Stimulated activated CD4-positive, alpha-beta T cell treated with anti-CD3 and anti-CD28 coated beads, TNF-alpha, amount 100 ng/mL, for 4 hours (primary cell): ENCODE measurements at places on chromosomes 7 and 10.

DNA sequence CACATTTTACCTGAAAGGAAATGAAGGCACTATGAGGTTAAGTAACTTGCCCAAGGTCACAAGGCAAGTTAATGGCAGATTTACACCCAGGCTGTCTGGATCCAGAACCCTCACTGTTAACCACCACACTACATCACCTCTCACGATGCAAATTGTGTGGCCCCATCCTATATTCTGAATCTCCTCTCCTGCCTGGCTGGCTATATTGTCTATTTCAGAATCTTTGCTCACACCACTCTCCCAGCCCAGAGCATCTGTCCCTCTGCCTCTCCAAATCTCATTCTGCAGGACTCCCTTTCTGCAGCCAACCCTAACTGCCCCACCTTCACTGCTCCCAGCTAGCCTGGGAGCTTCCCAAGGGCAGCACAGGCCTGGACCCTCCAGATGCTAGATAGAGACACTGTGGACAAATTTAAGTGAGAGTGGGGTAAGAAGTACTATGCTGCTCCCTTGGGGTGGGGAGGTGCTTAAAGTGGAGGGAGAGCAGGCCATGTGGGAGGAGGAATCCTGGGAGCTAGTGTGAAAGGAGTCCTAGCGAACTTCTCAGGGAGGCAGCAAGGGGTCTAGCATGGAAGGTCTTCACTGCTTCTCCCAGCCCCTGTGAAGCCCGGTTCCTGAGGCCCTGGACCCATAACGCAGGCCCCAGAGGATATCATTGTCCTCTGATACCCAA is 786 bp downstream of the CUEDC2 start:
- no peak for DNase-seq

DNA sequence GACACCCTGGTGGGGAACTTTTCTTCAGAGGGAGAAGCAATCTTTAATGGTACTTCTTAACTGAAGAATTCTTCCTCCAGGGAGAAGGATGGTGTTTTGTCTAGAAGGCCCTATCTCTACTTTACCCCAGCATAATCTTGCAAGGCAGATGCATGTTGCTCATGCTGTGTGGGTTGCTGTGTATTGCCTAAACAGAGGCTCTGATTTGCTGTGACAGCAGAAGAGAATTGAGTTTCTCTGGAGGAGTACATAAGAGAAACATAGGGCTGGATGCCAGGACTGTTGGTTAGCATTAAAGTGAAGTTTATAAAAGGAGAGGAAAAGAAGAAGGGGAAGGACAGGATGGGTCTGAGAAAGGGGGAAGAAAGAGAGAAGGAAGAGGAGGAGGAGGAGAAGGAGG is 248.1 kb upstream of the HPS1 start:
- no peak for DNase-seq

DNA sequence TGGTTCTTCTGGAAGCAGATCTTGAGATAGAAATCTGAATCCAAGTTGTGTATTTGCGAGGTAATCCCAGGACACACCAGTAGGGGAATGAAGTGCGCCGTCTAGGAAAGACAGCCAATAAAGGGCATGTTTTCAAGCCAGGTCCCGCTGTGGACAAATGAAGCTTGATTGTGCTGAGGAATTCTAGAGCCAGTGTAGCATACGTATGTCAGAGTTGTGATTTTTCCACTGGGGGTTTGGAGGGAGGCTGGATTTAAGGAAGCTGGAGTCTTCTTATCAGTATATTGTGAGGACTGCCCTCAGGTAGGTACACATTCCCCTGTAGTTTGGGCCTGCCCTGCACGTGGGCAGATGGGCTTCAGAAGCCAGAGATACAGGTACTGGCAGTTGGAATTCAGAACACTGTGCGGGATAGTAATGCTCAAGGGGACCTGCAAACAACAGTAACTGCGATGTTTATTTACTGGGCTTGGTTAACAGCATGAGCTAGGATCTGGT is 50.9 kb downstream of the GALNT11 start:
- no peak for DNase-seq

DNA sequence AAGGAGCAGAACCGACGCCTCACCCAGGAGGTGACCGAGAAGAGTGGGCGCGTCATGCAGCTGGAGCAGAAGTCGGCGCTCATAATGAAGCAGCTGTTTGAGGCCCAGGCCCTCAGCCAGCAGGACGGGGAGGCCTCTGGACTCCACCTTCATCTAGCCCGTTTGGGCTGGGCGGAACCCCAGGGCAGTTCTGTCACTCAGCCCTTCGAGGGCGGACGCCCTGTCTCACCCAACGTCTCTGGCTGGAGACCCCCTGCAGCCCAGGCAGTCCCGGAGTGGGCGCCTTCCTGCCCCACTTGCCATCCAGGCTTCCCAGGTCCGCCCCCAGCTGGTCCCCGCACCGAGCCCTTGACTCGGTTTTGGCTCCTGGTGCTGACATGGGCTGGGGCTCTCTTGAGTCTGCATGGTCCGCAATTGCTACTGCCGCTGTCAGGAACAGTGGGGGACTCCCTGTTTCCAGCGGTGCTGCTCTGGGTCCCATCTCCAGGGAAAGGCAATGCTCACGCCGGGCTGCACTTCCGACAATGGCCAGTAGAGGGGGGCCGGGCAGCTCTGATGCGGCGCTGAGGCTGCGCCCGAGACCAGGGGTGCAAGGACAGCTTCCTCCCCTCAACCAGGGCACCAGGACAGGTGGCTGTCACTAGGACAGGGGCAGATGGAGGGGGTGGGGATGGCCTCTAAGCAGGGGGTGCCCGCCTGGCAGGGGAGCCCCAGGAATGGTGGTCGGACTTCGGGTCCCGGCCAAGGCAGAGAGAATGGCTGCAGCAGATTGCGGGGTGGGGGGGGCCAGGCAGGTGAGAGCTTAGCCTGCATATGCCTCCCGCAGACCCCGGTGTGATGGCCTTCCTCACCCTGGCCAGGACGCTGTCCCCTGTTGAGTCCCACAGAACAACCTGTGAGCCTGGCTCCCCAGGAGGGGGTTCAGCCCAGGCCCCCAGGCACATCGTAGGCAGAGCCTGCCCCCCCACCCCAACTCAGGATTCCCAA is 71.2 kb upstream of the KCTD7 start:
- peak; percentile 59 for DNase-seq

- no peak for DNase-seq
Measured at GRCh38 chr7:100865938-100866728, 1.1 kb upstream of the TRIP6 start.

GRCh38 chr10:49616421-49617101 is 2.7 kb downstream of the CHAT start:
- DNase-seq: no peak

- DNase-seq: no peak
Measured at GRCh38 chr7:87934699-87935383, 790 bp downstream of the ADAM22 start.

DNA sequence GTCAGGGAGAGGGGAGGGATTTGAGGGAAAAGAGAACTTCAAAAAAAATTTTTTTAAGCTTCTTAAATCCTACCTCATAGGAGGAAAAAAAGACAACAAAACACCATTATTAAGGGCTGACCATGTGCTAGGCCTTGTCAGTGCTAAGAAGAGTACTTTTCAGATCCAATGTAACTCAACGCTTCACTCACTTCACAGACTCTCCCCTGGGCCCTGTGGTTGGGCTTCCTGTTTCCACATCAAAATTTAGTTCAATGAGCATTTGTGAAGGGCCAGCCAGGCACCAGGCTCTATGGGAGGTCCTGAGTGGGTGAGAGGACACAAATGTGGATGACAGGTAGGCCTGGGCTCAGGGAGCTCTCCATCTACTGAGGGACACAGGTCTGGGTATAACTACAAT is 249.8 kb downstream of the PTEN start:
- no peak for DNase-seq

- no peak for DNase-seq
Measured at GRCh38 chr10:52232561-52233350, 81.3 kb upstream of the DKK1 start.

DNA sequence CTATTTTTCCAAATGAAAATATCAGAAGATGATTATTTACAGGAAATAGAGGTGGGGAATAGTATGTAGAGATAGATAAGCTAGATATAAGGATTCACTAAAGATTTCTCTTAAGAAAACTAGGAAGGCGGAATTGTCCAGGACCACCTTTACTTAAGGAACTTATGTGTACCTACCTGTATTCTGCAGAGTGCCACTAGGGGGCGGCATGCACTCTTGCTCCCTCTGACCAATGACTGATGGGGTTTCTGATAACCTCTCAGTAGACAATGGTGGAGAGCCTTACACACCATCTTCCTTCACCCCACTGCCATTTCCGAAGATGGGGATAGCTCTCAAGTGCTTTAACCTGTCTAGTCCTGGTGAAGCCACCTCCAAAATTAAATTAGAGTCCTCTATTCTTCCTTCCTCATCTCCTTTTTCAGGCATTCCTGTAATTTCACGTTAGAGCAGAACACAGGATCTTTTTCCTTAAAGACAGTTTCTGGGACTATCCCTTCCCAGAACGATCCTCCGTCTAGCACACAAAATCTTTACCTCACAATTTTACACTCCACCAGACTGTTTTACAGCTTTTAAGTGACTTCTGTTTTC is 453.1 kb downstream of the SORCS1 start:
- no peak for DNase-seq

DNA sequence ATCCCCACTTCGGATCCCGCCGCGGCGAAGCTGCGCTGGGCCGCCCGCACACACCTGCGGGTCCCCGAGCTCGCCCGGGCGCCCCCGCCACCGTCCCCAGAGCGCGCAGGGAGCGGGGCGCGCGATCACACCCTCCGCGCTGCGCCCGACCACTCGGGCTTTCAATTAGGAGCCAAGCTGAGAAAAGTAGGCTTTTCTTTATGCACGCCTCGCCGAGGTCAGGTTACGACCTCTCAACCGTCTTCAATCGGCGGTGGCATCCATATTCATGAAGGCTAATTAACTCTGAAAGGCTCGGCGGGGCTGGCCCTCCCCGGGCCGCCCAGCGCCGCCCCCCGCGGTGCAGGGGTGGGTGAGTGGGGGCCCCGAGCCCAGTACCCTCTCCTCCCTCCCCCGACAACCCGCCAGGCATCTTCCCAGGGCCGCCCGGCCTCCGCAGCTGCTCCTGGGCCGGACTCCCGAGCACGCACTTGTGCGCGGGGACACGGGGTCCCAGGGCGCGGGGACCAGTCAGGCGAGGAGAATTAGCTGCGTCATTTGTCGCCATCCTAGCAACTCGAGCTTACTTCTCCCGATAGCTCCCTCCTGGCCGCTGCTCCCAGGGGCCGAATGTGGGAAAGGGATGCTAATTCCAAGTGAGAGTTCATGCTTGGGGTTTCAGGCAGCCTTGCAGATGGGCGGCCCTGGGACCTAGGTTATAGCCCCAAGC is 155.5 kb upstream of the LYZL2 start:
- peak; percentile 8 for DNase-seq

GRCh38 chr7:45292481-45292880 is 134.9 kb downstream of the RAMP3 start:
- no peak for DNase-seq

DNA sequence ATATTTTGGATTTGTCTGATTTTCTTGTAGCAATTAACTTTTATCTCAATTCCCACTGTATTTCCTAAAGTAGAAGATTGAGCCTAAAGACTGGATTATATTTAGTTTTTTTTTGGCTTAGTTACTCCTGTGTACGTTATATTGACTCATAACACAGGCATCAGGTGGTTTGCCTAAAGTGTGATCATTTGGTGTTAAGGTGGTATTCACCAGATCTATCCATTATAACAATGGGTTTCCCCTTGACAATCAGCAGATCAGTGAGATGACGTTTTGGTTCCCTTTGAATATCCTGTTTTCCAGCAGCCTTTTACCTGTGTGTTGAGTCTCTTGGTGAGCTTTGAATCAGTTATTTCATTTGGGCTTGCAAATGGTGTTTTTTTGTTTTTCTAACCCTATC is 18.1 kb downstream of the MAPK8 start:
- no peak for DNase-seq

GRCh38 chr10:35251373-35252100 is 84.8 kb upstream of the CCNY start:
- no peak for DNase-seq

DNA sequence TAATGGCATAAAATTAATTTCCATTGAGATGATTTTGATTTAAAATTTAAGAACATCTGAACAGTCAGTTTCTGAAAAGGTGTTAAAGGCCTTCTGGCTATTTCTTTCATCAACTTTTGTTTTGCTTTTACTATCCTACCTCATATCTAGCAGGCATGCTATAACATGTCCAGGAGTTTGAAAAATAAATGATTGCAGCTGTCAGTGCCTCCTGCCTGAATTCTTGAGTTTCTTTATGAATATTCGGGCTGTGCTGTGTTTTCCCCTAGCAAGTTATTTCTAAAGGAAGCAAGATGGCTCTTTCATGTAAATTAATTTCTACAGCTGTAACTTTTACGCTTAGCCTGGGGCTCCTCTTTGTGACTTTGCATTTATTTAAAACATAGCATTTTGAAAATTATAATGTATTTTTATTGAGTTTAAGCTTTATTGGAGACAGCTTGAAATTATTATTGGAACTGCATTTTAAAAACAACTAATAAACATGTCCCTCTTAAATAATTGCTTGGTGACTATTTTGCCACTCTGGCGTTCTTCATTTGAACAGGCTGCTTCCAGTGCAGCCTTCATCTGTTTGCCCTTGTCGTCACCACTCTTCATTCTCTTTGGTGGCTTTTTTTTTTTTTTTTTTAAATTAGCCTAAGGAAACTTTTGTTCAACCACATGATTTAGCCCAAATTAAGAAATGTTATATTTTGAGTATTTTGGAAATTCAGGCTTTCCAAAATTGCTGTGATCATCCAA is 1083.4 kb upstream of the LRRN3 start:
- DNase-seq: no peak

- no peak for DNase-seq
Measured at GRCh38 chr10:34420273-34420672, 394.8 kb downstream of the PARD3 start.

DNA sequence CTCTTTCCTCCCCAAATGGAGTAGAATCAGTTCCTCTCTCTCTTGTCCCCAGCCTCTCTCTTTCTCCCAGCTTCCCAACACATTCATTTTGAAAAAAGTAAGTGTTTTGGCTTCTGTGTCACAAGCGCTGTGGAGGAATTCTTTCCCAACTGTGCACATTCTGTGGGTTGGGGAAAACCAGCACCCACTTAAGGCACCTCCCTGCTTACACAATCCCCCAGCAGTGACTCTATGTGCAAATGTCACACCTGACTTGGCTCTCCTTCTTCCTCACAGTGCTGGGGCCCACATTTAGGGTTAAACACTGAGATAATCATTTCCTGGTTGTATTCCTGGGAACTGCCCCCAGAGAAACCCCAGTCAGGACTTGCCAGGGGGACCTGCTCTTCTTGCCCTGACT is 358.1 kb upstream of the ZNF32 start:
- no peak for DNase-seq

DNA sequence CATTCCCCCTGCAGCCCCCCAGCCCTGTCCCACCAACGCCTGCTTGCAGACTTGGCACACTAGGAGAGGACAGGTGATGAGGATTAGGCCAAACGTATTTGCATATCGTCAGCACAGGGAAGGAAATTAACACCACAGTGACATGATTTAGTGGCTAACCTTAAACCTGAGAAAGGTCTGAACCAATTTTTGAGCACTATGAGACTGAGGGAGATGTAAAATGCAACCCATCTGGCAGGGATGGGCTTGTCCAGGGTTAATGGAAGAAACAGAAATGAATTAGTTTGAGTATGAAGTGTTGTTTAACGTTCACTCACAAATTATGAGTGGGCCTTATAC is 183.6 kb downstream of the TAX1BP1 start:
- DNase-seq: no peak
